ENCODE measurements at places on chromosomes 5 and 9.

DNA sequence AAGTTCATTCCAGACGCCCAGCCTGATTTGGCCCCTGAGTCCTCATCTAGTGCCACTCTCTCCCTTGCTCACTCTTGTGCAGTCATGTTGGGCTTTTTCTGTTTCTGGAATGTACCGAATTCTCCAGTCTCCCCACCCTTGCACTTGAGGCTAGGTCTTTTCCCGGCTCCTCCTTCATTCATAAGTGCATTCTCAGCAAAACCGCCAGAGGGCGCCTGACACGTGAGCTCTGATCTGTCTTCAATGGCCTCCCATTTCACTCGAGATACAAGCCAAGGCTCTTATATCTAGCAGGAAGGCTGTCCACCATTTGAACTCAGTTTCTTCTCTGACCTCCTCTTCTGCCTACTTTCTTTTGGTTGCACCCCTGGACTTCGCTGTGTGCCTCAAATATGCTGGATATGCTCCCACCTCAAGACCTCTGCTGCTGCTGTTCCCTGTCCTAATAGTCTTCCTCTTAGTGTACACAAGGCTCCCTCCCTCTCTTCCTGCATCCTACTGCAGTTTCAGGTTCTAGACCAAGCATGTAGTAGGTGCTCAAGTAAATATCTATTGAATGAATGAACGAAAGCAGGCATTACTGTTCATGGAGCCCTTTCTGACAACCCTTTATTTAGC lies 568.1 kb upstream of the WWC1 start:
- peak; percentile 10 for DNase-seq

DNA sequence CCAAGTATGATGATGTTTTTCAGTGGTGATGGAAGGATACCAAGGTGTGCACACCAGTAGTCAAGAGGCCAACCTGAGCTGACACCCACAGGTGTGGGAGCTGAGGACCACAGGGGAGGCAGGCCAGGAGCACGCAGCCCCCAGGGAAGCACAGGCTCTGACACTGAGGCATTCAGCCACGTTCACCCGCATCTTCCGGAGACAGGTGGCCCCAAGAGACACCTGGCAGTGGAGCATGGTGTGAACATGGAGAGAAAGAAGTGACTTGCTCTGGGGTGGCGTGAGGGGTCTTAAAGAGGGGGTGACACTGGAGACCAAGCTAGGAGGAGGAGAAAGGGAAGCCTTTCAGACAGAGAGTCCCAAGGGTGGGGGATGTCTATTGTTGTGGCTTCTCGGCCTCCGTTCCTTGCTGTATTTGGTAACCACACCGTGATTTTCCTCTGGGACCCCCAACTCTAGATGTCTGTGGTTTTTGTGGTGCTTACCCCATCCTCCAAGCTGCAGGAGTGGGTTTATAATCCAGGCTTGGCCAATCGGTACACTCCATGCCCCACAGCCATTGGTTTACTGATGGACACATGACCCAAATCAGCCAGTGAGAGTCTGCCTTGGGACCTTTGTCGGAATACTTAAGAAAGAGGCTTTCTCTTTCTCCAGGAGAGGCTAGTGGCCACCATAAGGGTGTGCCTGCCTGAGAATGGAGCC lies 84.6 kb downstream of the HRH2 start:
- DNase-seq: no peak

- no peak for DNase-seq
Measured at GRCh38 chr5:79962575-79963222, 28.4 kb downstream of the MTX3 start.

GRCh38 chr5:17401470-17402288 lies 96.4 kb upstream of the TAF11L2 start:
- DNase-seq: no peak

DNA sequence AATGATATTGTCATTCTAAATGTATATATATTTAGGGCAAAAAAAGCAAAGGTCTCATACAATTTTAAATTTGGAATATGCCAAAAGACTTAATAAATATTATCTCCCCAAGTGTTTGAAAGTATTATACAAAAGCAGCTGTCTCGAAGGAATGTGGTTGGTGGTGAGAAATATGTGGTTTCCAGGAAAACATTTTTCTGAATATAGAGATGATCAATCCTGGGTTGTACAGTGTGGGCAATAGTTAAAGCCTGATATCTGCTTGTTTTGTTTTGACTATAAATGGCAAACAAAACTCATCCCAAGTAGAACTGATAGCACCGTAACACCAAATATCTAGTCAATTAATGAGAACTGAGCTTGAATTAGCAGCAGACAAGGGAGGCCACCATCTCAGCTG lies 391.8 kb upstream of the CD180 start:
- DNase-seq: no peak

- DNase-seq: no peak
Measured at GRCh38 chr5:108451269-108451668, 69.4 kb upstream of the FBXL17 start.

GRCh38 chr5:56615361-56616153 lies 199.8 kb upstream of the MAP3K1 start:
- DNase-seq: no peak

DNA sequence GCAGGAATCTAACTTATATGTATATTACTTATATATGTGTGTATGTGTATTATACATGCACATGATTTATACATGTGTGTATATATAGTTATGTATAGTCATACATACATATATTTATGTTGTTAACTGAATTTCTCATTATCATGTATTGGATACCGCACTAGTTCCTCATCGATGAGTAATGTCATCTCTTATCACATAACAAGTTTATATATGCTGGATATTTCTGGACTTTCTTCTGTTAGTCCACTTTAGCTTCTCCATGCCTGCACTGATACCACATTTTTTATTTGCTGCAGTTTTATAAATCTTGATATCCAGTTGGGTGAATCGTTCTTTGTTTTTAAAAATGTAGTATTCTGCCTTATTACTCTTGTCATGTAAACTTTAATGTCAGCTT lies 50.2 kb downstream of the APC start:
- no peak for DNase-seq

- DNase-seq: no peak
Measured at GRCh38 chr5:34600118-34600493, 56.0 kb upstream of the RAI14 start.

GRCh38 chr9:11577522-11577921 lies 964.7 kb upstream of the PTPRD start:
- DNase-seq: no peak

GRCh38 chr5:154324033-154324432 lies 121.8 kb upstream of the SAP30L start:
- DNase-seq: no peak

DNA sequence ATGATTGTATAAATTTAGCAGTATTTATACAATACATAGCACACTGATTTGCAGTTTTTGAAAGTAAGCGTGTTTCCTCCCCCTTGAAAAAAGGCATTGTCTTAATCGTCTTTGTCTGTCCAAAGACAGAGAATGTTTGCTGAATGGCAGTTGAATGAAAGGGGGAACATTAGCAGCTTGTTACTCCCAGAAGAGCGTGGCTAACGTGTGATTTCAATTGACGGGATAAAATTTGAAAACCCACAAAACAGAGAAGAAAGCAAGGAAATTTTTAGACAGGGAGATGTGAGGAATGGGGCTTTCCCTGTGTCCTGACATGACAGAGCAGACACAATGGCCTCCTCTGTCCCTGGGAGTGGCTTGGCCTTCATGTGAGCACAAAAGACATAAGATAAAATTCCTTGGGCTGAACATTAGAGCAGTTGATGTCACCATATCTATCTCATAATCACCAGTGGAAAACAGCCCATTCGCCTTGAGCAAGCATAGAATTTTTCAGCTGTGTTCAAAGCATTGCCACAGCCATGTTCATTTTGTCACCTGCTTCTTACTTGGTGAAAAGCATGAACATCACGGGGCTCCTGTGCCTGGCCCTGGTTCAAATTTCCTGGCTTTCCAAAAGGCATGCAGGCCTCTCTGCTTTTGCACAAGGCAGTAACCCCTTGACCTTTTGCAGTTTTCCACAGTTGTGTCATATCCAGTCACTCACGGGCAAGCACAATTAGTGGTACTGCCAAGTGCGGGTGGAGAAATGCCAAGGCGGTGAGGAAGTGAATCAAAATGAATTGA lies 126.9 kb downstream of the TLE1 start:
- no peak for DNase-seq

DNA sequence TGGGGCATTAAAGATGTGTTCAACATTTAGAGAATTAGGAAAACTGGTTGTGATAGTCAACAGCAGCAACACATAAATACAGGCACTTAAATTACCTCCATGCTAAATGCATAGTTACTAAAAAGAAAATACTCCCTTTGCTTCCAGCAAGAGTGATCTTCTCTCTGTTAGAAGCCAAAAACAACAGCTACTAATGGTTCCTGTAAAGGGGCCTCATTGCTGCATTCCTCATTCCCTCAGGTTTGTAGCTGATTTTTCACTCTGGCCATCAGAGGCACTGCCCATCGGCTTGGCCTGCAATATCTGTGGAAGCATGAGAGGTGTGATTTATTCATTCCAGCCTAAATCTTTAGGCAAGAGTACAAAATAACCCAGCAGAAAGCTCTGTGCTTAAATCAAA lies 466.0 kb upstream of the ADAMTS16 start:
- DNase-seq: no peak

GRCh38 chr5:53211799-53212198 lies 102.2 kb upstream of the MOCS2 start:
- no peak for DNase-seq

DNA sequence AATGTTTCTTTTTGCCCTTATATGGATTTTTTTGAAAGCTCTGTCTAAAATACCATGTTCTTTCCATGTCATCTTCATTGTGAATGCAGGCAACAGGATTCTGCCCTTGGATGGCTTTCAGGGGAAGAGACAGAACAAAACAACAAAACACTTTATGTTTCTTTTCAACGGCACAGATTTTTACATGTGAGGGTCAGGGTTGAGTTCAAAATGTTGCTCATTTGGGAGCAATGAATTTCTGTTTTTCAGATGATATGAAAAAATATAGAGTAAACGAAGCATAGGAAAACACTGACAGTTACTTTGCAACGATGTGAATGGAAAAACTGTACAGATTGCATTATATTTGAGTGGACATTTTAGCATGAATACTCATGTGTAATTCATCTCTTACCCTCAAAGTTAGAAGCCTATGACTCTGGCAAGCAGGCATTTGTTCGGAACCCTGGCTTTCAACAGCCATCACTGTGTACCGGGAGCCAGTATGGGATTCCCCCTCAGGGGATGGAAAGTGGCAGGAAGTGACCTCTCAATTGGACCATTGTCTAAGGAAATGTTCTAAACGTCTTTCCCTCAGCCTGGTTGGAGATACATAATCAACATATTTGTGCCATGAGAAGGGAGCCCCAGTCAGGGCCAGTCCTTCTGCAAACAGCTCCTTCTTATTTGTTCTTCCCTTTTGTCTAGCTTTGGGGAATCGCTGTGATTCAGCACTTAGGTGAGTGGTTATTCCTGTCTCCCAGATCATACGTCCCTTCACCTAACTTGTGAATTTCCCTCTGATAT lies 153.9 kb upstream of the MEF2C start:
- no peak for DNase-seq

DNA sequence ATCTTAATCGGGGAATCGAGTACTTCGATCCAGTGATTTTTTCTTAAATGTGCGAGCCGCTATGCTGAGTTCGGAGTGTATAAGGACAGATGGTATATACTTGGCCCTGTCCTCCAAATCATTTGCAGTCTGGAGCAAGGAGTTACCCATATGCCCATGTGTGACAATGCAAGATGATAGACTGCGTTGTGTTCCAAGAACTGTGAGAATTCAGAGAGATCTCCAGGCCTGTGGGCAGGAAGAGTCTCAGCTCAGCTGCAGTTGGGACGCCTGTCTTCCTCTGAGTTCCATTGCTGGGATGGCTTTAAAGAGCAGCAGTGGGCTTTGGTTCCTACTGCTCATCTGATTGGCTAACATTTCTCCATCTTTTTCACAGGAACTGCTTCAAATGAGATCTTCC lies 106.6 kb downstream of the ADAMTS16 start:
- no peak for DNase-seq

DNA sequence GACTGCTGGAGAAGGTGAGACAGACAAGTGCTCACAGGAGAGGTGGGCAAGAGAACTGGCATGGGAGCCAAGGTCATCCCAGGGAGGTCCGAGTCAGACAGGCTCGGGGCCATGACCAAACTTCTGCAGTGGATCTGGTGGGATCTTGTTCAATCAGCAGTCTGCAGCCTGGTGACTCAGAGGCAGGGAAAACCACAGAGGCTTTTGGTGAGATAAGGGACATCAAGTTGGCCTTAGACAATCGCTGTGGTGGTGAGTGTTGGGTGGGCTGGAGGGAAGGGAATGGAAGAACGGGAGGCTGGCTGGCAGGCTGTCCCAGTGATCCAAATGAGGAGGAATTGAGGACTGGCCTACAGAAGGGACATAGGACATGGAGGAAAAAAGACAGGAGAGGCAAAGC lies 123.8 kb downstream of the TMEM174 start:
- DNase-seq: no peak

- no peak for DNase-seq
Measured at GRCh38 chr9:132717326-132717945, 47.2 kb downstream of the GTF3C4 start.

GRCh38 chr5:20088361-20088760 lies 100.4 kb upstream of the CDH18 start:
- DNase-seq: no peak

DNA sequence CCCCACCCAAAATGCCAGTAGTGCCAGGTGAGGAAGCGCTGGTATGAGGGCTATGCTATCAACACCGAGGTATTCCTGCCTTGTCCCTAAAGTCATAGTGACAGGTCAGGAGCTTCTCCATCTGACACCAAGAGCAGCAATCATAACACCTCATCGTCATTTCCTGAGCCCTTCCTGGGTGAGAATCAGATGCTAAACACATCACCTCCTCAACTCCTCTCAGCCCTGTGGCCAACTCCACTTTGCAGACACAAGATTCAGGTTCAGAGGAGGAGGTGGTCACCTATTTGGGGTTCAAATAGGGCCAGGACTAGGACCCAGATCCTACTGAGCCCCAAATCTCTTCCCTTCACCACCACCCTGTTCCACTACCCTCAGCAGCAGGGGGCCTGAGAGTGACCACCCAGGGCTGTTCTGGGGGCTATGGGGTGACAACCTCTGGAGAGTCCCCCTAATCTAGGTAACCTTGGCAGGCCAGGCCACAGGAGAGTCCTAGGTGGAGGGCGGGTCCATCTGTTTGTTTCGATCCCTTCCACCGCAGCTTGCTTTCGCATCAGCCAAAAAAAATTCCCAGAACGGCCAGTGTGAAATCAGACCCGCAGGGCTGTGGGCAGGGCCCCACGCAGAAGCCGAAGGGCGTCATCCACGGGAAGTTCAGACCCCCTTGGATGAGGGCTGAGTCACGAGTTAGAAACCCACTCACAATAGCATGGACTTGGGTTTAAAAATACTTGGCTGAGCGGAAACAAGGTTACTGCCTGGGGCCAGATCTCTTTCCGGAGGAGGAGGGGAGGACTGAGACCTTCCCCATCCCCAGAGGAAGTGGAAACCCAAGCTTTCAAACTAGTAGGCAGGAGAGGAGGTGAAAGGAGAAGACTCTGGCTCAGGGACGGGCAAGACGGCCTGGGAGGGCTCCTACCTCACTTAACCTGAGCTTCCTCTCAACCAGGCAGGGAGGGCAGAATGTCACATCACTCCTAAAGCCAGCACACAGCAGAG lies 8.7 kb downstream of the STK10 start:
- DNase-seq: peak; percentile 33

All from effector CD8-positive, alpha-beta T cell (primary cell).